ENCODE measurements at places on chromosomes 7 and 10. TPM values are rescaled to one million over a fixed set of nuclear protein-coding genes. Genes with fewer than 3 reads are reported as not detected.

DNA sequence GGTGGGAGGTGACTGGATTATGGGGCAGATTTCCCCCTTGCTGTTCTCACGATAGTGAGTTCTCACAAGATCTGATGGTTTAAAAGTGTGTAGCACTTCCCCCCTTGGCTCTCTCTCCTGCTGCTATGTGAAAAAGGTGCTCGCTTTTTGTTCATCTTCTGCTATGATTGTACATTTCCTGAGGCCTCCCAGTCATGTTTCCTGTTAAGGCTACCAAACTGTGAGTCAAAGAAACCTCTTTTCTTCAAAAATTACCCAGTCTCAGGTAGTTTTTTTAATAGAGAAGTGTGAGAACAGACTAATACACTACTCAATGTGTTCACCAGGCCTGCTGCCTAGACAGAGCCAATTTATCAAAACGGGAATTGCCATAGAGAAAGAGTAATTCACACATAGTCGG is 49.7 kb downstream of the SDHAF3 start:
- H3K4me3 ChIP-seq = no peak overlapping the region
- no peaks in the 10 kb centered on the region for H3K4me1 ChIP-seq
- no peak overlapping the region for H3K27ac ChIP-seq
- no peak for DNase-seq
- H3K27me3 ChIP-seq = no peaks in the 10 kb centered on the region

DNA sequence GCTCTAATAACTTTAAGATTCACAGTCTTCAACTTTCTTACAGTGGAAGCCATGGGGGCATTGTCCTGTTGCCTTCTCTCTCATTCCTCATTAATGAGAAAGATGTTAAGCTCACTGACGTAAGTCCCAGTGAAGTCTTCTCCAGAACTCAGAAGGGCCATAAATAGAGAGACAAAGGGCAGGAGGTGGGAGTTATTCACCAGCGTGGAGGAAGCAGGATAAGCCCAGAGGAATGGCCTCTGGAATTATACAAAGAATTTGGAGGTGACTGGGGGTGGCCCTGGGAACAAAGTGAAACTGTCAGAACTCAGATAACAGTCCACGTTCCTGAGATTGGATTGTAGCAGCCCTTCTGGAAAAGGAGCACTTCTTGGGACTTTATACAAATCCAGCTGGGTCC is 52.4 kb downstream of the SORBS1 start:
- H3K4me1 ChIP-seq = no peaks in the 10 kb centered on the region
- no peaks in the 10 kb centered on the region for H3K36me3 ChIP-seq
- no peak for DNase-seq
- no peak overlapping the region for H3K4me3 ChIP-seq
- no peak overlapping the region for H3K27ac ChIP-seq
- H3K27me3 ChIP-seq = peaks cover 8% of the 10 kb centered on the region

- H3K4me1 ChIP-seq = no peaks in the 10 kb centered on the region
- H3K27me3 ChIP-seq = no peaks in the 10 kb centered on the region
- DNase-seq = no peak
- H3K4me3 ChIP-seq = no peak overlapping the region
- no peak overlapping the region for H3K27ac ChIP-seq
These were observed 96.8 kb downstream of the COL28A1 start for GRCh38 chr7:7438851-7439250.

GRCh38 chr7:80588591-80588990 is 49.9 kb upstream of the CD36 start:
- H3K36me3 ChIP-seq = no peaks in the 10 kb centered on the region
- H3K27ac ChIP-seq = no peak overlapping the region
- no peak overlapping the region for H3K4me3 ChIP-seq
- no peak for DNase-seq

- no peak for DNase-seq
- H3K4me1 ChIP-seq = no peaks in the 10 kb centered on the region
- no peak overlapping the region for H3K4me3 ChIP-seq
- H3K36me3 ChIP-seq = no peaks in the 10 kb centered on the region
- no peak overlapping the region for H3K27ac ChIP-seq
These were observed 22.4 kb downstream of the RHOBTB1 start for GRCh38 chr10:60921633-60922032.

DNA sequence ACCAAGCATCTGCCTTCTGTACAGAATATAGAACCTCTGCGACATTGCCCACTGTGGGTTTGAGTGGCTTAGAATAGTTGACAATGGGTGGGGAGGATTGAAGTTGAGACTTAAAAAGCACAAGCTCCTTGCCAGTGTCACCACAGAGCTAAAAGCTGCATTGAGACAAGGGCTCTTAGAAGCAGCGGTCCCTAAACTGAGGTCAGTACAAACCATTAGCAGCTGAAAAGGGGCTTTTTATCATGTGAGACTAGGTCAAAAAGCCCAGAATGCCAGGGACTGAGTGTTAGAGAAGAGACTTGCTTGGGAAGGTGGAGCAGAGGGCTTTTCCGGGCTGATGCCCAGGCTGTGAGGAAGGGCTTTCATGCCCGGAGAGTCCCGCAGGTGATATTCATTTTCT is 91.3 kb downstream of the POU6F2 start:
- no peak overlapping the region for H3K27ac ChIP-seq
- DNase-seq = no peak
- no peak overlapping the region for H3K4me3 ChIP-seq
- H3K36me3 ChIP-seq = no peaks in the 10 kb centered on the region
- H3K27me3 ChIP-seq = no peaks in the 10 kb centered on the region

DNA sequence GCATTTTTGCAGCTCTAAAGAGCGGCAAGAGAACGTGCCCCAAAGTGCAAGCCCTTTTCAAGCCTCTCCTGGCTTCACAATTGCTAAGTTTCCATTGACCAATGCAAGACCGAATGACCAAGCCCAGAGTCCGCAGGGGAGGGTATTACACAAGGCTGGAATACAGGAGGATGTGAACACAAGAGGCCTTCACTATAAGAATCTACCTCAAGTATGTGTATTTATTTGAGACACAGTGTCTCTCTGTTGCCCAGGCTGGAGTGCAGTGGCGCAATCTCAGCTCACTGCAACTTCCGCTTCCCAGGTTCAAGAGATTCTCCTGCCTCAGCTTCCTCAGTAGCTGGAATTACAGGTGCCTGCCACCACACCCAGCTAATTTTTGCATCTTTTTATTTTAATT is 22.2 kb upstream of the TPST1 start:
- DNase-seq = no peak
- H3K27ac ChIP-seq = no peak overlapping the region
- H3K4me1 ChIP-seq = no peaks in the 10 kb centered on the region
- H3K27me3 ChIP-seq = no peaks in the 10 kb centered on the region
- no peaks in the 10 kb centered on the region for H3K36me3 ChIP-seq
- no peak overlapping the region for H3K4me3 ChIP-seq

DNA sequence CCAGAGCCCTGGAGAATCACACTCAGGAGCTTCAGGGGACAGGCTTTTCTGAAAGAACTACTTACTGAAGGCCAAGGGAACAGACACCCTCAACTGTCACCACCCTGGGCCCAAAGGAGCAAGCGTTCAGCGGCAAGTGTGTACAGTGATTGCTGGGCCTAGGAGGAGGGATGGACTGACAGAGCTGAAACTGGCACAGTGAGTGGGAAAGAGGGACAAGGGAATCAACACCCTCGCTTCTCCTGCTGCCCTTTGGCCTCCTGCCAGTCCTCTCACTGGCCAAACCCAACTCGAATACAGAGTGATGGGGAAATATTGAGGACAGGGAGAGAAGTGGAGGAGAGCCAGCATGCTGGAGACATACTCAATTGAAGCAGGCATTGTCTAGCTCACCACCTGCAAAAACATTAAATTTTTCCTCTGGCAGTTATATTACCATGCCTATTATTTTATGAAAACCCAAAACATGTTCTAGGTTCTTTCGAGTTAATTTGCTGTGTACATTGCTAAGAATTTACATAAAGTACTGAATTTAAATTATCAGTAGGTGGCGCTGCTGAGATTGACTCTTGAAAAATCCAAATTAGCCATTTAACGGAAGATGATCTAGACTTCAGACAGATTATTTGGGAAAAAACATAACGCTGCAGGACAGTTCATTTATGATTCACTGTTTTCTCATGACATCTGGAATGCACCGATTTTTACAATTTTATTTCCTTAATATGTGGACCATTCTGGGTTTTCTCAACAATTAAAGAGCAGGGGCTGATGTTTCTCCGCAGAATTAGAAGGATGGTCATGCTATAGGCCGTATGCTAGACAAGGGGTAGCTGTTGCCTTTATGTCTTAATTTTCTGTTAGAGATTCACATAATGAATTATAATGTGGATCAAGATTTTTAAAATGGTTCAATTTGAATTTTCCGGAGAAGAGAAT is 14.7 kb upstream of the TMEM236 start:
- H3K27me3 ChIP-seq = peaks cover 2% of the 10 kb centered on the region
- H3K4me3 ChIP-seq = no peak overlapping the region
- no peaks in the 10 kb centered on the region for H3K4me1 ChIP-seq
- H3K27ac ChIP-seq = no peak overlapping the region
- DNase-seq = no peak

DNA sequence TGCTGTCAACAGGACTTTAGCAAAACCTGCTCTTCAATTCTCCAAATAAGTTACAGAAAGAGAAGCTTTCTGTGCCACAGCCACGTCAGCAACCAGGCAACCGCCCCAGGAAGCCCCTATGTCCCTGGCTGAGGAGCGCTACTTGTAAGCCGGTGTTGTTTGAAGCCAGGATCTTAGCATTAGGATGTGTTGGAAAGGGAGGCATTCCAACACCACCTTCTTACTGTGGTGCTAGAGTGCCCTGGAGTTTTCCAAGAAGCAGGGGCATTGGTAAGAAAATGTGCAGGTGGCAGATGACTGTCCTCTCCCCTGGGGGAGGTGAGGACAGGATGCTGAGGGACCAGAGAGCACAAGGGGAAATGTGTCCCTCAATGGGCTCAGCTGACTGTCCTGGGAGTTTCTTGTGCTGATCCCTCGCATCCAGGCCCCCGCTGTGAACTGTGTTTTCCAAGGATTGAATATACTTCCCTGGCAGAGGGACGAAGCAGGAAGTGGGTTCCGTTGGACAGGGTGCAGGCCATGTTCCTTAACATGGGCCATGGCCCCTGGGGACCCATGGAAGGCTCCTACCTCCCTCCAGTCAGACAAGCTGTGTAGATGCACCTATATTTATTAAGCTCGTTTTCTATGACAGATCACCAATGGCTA is 139.6 kb upstream of the GDF10 start:
- DNase-seq = no peak
- H3K4me3 ChIP-seq = no peak overlapping the region
- H3K27me3 ChIP-seq = no peaks in the 10 kb centered on the region
- no peaks in the 10 kb centered on the region for H3K36me3 ChIP-seq

- no peaks in the 10 kb centered on the region for H3K36me3 ChIP-seq
- no peak overlapping the region for H3K4me3 ChIP-seq
- no peaks in the 10 kb centered on the region for H3K27me3 ChIP-seq
- no peaks in the 10 kb centered on the region for H3K4me1 ChIP-seq
These were observed 25.3 kb upstream of the LEP start for GRCh38 chr7:128215739-128216138.

DNA sequence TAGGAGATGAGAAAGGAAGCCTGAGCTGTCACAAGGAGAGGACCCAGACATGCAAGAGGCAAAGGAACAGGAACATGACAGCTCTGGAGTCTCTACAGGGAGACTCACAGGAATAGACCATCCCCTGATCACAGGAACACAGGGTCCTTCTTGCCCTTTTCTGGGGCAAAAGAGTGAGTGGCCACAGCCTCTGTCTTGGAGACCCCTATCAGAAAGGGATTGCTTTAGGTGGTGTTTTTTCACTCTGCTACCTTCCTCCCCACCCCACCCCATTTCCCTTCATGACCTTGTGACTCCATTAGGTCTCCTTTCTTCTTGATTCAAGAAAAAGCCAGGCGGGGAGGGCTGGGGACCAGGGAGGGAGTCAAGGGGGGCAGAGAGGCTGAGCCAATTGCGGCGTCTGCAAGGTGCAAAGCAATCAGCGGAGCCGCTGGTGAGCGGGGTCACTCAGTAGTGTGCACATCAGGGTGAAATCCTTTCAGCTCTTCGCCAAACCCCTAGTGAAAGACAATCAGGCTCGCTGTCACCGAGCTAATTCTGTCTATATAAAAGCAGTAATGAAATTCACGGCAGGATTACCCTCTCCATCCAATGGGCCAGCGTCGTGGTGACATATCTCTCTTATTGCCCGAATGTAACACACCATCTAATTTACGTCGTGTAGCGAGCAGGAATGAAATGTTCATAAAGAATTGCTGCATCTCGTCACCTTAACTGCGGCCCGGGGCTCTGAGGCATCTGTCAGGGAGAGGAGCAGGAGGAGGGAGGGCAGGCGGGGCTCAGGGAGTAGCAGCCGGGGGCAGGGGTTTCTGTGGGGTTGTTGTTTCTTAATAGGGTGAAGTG is 31.5 kb upstream of the BTRC start:
- no peaks in the 10 kb centered on the region for H3K27me3 ChIP-seq
- no peaks in the 10 kb centered on the region for H3K4me1 ChIP-seq
- DNase-seq = no peak
- H3K4me3 ChIP-seq = no peak overlapping the region
- H3K27ac ChIP-seq = no peak overlapping the region

DNA sequence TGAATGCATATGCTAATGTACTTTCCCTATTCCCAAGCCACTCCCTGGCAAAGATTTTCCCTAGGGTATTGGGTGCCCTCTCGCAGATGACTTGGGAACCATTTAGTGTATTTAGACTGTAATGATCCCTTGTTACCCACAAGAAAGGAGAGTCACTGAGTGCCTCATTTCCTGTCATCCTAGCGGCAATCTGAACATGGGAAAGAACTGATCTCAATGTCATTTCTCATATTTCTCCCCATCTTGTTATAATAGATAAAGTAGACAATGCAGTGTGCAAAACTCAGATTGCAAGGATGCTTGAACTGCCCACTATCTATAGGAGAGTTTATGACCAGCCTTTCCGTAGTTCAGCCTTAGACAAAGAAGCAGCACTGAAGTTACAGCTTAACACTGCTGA is 123.3 kb downstream of the MICU1 start:
- no peaks in the 10 kb centered on the region for H3K27me3 ChIP-seq
- H3K4me1 ChIP-seq = no peaks in the 10 kb centered on the region
- H3K4me3 ChIP-seq = no peak overlapping the region
- H3K27ac ChIP-seq = no peak overlapping the region
- DNase-seq = no peak

DNA sequence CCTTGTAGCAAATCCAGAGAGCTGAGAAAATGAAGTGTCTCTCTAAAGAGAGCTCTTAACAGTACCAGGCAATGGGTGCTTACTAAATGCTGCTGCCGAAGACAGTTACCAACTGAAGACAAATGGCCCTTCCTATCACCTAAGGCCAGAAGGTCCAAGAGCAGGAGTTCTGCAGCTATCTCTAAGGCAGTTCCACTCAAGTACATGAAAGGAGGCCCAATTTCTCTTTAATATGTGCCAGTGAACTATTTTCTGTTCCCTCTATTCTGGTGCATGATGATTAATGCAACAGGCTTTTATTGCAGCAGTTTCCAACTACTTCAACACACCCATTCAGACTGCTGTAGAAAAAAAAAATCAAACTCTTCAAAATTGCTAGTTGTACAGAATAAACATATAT is 122.5 kb downstream of the SLC25A13 start:
- H3K27me3 ChIP-seq = no peaks in the 10 kb centered on the region
- no peaks in the 10 kb centered on the region for H3K36me3 ChIP-seq
- no peak overlapping the region for H3K27ac ChIP-seq
- no peaks in the 10 kb centered on the region for H3K4me1 ChIP-seq

The C10orf90 gene
- not detected for total RNA-seq

The HOGA1 gene
- not detected for total RNA-seq
